ENCODE measurements at places on chromosomes 6 and 20. TPM values are rescaled to one million over a fixed set of nuclear protein-coding genes. Genes with fewer than 3 reads are reported as not detected.

GRCh38 chr6:122432816-122433215 lies 33.4 kb downstream of the HSF2 start:
- no peak for DNase-seq

The TRIM10 gene
- under 0.01 TPM for total RNA-seq

- DNase-seq: peak; percentile 4
Measured at GRCh38 chr20:9166153-9166780, 97.4 kb downstream of the PLCB4 start.

The GPX5 gene
- total RNA-seq: not detected

The DDO gene
- 2.6 TPM for total RNA-seq

DNA sequence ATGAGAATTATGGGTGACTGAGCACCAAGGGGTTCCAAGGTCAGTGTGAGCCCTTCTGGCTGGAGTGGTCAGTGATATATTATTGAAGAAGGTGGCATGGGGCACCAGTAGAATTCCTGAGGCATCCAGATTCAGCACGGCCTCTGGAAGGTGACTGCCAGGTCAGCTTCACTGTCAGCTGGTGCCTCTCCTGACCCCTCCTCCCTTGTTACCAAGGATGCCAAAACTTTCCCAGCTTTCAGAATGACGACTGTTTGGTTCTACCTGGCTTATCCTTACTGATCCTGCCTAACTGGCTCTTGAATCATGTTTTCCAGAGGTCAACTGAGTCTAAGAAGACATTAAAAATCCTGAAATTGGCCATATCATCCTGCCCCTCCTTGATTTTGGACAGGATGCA lies 189.2 kb upstream of the AGPAT4 start:
- DNase-seq: no peak
